ENCODE measurements at places on chromosomes 1 and 21. TPM values are rescaled to one million over a fixed set of nuclear protein-coding genes. Genes with fewer than 3 reads are reported as not detected.

Gene ADAMTS1
- total RNA-seq: not detected

Gene URB1
- total RNA-seq: 20.8 TPM

Gene ANKRD65
- not detected for total RNA-seq

Gene FCAMR
- not detected for total RNA-seq

Gene C1orf94
- total RNA-seq: not detected

Gene HES2
- total RNA-seq: 0.14 TPM

Gene LDLRAP1
- total RNA-seq: 19.7 TPM

- H3K27ac ChIP-seq: no peak overlapping the region
- DNase-seq: no peak
These were observed 66.6 kb downstream of the HMGB4 start for GRCh38 chr1:33930346-33931110.

DNA sequence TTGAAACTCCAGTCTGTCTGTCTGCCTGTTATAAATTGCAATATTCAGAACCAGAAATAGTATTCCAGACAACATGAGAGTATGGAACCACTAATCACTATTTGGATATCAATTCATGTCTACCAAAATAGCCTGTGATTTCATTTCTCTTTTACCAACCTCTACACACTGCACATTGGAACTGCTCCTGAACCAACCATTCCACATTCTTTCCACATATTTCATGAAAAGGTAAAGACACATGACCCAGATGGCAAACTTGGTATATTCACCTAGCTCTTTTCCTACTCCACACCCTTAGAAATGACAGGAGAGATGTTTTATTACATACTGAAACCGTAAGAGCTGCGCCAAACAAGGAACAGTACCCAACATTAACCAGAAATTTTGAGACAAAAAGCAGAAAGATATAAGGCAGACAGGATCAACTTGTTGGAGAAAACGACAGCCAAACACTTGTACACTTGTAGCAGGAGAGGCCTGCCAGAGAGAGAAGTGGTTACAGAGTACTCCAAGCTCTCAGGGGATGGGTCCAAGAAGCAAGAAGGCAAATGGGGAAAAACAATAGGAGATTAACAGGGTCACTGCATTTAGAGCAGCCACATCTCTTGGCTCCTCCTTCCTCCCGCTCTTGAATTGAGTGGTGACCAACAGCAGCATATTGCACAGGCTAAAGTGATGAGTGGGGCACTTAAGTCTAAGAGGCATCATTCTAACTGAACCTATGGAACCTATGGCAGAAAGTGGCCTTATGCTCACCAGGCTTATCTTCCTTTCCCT is 148.7 kb downstream of the SETD4 start:
- no peak overlapping the region for H3K27ac ChIP-seq
- no peak for DNase-seq
- peaks cover 3% of the 10 kb centered on the region for H3K27me3 ChIP-seq
- H3K36me3 ChIP-seq: no peaks in the 10 kb centered on the region
- H3K4me1 ChIP-seq: no peaks in the 10 kb centered on the region
- no peak overlapping the region for H3K4me3 ChIP-seq

DNA sequence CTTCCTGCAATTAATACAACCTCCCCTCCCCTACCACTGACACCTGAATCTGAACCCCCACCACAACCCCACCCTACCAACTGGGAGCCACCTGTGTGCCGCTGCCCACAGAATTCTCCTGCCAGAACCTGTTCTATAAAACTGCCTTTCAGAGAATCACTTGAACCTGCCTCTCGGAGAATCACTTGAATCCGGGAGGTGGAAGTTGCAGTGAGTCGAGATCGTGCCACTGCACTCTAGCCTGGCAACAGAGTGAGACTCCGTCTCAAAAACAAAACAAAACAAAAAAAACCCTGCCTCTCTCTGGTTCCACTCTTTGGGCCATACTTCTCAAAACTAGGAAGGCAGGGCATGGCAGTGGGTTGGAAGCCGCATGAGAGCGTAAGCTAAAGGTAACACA is 5.7 kb downstream of the URB1 start:
- H3K36me3 ChIP-seq: peaks cover 33% of the 10 kb centered on the region
- no peak overlapping the region for H3K27ac ChIP-seq
- no peaks in the 10 kb centered on the region for H3K27me3 ChIP-seq
- no peak for DNase-seq
- no peak overlapping the region for H3K4me3 ChIP-seq

DNA sequence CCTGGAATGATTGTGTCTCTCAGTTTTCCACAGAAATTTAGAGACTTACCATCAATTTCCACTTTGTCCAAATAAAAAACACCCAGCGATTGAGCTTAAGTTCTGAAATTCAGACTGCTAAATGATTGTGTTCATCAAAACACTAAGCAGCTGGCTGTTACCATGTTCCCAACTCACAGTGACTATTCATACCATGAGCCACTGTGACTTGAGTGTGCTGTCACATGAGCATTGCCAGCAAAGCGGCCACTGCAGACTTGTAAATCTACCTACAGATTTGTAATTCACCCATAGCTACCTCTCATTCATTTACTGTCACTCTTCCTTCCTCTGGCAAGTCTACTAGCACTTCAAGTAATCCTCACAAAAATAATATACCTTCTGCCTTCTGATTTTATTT is 17.2 kb upstream of the PRKAB2 start:
- no peaks in the 10 kb centered on the region for H3K27me3 ChIP-seq
- H3K36me3 ChIP-seq: no peaks in the 10 kb centered on the region
- no peak for DNase-seq
- no peaks in the 10 kb centered on the region for H3K4me1 ChIP-seq
- no peak overlapping the region for H3K27ac ChIP-seq
- H3K4me3 ChIP-seq: no peak overlapping the region

DNA sequence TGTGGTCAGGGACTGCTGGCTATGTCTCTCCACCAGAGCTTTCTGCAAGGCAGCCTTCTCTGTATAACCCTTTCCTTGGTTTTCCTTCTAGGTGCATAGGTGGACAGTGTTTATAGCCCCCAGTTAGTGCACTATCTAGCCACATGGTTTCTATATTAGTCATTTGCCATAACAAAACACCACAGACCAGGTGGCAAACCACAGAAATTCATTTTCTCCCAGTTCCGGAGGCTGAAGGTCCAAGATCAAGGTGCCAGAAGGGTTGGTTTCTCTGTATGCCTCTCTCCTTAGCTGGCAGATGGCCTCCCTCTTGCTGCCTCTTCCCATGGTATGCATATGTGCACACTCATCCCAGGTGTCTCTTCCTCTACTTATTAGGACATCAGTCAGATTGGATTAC is 106.4 kb downstream of the KAZN start:
- DNase-seq: no peak
- no peaks in the 10 kb centered on the region for H3K36me3 ChIP-seq
- no peak overlapping the region for H3K27ac ChIP-seq
- H3K4me1 ChIP-seq: no peaks in the 10 kb centered on the region

DNA sequence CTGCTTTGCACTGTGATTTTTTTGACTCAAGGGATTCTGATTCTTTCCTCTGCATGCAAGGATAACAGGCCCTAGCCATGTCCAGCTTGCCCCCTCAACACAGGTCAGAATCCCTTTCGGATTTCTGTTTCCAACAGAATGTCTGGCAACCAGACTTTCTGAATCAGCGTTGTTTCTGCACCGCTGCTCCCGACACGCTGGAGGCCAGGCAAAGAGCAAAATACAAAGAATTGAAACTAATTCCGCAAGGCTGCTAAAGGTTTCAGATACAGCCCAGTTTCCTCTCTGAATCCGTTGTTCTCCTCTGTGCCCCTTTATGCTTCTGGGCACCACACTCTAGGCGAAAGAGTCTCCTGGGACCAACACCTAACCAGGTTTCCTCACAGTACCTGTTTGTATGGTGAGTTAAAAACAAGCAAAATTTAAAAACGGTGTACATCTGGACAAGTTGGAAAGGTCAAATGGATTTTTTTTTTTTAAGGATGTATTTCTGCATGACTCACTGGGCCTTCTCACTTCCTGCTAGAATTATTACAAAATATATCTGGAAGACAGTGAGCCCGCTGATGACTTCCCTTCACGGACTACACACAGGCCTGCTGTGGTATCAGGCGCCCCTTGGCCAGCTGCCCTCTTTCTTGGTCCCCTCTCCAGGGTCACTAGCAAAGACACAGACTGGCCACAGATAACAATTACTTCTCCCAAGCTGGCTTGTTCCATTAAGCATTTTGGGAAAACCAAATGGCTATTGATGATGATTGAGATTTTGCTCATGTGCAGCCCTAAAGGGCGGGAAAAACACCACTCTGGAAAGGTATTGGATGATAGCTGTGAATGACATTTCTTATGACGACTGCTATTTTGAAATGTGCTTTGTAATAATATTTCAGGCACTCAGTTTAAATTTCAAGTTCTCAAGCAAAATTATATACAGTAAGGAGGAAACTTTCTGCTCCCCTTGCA is 118.3 kb downstream of the TGFB2 start:
- H3K27me3 ChIP-seq: peaks cover 6% of the 10 kb centered on the region

DNA sequence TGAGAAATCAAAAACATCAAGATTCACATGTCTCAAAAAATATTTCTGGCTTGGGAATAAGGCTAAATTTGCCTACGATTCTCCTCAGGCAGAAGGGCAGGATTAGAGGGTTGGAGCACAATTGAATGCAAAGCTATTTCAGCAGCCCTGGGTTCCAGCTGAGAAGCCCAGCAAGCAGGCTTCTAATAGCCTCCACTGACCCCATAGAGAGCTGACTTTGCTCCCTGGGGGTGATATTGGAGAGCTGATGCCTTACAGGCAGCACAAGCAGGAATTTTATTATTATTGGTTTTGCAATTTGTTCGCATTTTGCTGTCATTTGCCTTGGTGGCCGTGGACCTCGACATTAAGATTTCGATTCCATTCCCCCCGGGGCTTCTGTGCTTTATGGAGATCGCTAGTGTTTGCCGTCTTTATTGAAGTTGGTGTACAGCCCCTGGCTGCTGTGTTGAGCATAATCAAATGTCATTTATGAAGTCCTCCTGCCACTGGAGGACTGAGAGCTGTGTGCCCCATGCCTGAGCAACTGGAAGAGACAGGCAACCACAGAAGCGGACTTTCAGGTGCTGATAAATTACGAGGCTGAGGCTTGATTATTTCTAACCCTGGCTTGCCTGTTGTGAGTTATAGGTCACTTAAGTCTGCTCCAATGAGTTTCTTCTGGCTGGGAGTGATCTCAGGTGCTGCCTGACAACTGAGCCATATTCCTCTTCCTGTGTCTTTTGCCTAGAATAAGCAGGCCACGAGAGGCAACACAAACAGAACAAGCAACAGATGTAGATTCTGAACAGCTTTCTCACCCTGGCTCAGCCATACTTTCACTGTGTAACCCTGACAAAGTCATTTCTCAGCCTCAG is 518.4 kb upstream of the CAMK1G start:
- H3K36me3 ChIP-seq: no peaks in the 10 kb centered on the region
- H3K4me3 ChIP-seq: no peak overlapping the region
- DNase-seq: no peak

DNA sequence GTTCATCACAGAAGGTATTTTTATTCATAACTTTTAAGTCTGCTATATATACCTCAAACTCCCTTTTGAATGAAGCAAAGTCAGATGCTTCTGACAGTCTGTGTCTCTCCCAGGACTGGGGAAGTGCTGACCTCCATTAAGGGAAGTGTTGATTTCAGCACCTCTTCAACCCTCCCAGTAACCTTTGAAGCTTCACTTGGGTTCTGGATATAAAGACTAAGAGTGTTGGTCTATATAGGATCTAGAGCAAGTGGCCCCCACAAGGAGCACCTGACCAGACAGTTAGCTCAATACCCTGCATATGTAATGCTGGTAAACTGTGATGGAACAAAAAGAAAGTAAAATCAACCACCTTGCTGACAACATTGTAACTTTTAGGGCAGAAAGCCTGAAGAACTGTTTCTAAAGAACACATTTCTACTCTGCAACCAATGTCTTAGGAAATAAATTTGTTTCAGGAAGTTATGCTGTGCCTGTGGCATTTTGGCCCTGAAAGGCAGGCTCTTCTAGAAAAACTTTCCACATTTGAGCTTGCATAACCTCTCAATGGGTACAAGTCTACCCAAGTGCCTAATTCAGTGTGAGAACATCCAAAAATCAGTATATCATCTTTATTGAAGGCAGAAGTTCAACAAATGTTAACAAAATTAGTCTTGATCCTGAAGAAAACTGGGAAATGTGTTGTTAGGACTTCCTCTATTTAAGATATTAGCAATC is 865 bp upstream of the PTPN22 start:
- H3K27me3 ChIP-seq: no peaks in the 10 kb centered on the region
- H3K27ac ChIP-seq: peak overlapping the region; percentile 98
- peaks cover 61% of the 10 kb centered on the region for H3K4me1 ChIP-seq
- H3K4me3 ChIP-seq: peak overlapping the region; percentile 85
- DNase-seq: peak; percentile 29
- peaks cover 14% of the 10 kb centered on the region for H3K36me3 ChIP-seq

DNA sequence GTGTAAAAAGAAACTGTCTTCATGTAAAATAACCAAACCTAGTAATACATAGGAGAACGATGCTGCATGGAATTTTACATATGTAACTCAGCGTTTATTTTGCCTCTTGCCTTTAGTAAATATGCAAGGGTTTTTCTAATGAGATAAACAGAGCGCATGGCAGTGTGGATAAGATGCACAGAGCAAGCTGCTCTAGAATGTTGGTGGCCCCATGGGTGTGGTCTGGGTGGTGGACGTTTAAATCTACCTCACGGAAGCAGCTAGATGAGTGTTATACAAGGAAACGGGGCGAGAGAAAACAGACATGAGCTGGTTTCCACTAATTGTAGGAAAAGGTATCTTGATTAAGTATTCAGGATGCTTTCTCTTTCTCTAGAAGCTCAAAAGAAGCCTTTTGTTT is 205.9 kb downstream of the DSCAM start:
- peaks cover 2% of the 10 kb centered on the region for H3K27me3 ChIP-seq
- no peaks in the 10 kb centered on the region for H3K4me1 ChIP-seq
- no peaks in the 10 kb centered on the region for H3K36me3 ChIP-seq
- H3K4me3 ChIP-seq: no peak overlapping the region
- DNase-seq: no peak
- no peak overlapping the region for H3K27ac ChIP-seq

GRCh38 chr1:168636200-168636599 is 59.8 kb downstream of the XCL1 start:
- H3K4me3 ChIP-seq: no peak overlapping the region
- H3K4me1 ChIP-seq: no peaks in the 10 kb centered on the region
- no peaks in the 10 kb centered on the region for H3K36me3 ChIP-seq

- no peak overlapping the region for H3K27ac ChIP-seq
- no peak overlapping the region for H3K4me3 ChIP-seq
- DNase-seq: no peak
- H3K27me3 ChIP-seq: no peaks in the 10 kb centered on the region
These were observed 1.1 kb upstream of the ABCD3 start for GRCh38 chr1:94416901-94417727.

GRCh38 chr1:174568551-174568950 is 120.8 kb downstream of the GPR52 start:
- no peak overlapping the region for H3K27ac ChIP-seq
- no peaks in the 10 kb centered on the region for H3K4me1 ChIP-seq
- no peak for DNase-seq
- peaks cover 11% of the 10 kb centered on the region for H3K36me3 ChIP-seq

DNA sequence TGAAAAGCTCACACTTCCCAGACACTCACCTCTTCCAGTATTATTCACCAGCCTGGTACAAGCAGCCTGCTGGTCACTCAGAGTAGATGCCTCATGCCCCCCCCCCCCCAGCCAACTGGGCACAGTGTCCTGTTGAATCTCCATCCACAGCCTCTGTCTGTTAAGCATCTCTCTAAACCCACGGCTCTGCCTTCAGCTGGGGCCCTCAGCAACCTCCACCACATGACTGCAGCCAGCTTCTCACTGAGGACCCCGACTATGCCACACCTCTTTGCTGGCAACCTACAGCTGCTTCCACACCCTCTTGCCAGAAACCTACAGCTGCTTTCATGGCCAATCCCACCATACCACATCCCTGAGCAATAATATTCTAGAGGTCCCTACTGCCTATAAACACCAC is 113.1 kb downstream of the RHOU start:
- no peak overlapping the region for H3K4me3 ChIP-seq
- no peaks in the 10 kb centered on the region for H3K27me3 ChIP-seq
- H3K36me3 ChIP-seq: no peaks in the 10 kb centered on the region
- DNase-seq: no peak
- no peaks in the 10 kb centered on the region for H3K4me1 ChIP-seq

Measured in activated naive CD4-positive, alpha-beta T cell treated with anti-CD3 and anti-CD28 coated beads for 36 hours (primary cell).